Kidney tubule cell (primary cell): ENCODE measurements at places on chromosomes 13 and 19.

DNA sequence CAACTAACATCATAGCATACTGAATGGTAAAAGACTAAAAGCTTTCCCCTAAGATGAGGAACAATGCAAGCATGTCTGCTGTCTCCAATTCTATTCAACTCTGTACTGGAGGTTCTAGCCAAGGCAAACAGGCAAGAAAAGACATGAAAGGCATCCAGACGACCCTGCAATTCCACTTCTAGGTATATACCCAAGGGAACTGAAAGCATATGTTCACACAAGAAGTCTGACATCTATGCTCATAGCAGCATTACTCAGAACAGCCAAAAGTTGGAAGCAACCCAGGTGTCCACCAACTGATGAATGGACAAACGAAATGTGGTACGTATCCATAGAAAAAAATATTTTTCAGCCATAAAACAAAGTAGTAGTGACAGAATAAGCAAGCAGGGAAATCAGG, 39.1 kb downstream of the PEPD start:
- DNase-seq = no peak

DNA sequence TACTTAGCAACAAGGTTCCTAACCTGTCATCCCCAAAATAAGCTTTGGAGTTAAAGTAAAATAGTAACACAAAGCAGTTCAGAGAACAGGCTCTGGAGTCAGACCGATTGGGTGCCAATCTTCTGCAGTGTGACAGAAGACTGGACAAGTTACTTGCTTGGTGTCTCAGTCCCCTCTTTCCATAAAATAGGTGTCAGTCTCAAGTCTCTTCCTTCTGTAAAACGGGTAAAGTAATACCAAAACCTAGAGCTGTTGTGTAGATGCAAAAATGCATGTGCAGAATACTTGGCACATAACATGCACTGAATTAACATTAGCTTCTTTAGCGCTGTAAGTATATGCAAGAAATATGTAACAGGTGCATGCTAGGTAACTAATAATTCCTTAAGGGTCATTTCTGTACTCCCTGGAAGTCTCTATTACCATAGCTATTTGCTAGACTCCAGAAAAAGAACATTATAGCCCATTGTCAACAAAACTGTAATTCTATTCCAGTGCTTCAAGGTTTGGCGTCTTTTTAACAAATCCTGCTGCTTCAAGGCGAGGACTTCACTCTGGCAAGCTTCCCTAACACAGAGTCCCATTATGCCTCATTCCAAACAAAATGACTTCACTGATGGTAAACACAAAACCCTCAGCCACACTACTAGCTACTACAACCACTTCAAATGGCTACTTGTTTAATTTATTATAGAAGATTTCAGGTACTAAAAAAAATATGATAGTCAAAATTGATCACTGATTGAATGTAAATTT, 32.8 kb downstream of the ELF1 start:
- peak; percentile 26 for DNase-seq

- DNase-seq = no peak
These were observed 136.8 kb downstream of the TBC1D4 start for GRCh38 chr13:75345193-75345592.

GRCh38 chr13:74114202-74114601, 20.0 kb downstream of the KLF12 start:
- no peak for DNase-seq

DNA sequence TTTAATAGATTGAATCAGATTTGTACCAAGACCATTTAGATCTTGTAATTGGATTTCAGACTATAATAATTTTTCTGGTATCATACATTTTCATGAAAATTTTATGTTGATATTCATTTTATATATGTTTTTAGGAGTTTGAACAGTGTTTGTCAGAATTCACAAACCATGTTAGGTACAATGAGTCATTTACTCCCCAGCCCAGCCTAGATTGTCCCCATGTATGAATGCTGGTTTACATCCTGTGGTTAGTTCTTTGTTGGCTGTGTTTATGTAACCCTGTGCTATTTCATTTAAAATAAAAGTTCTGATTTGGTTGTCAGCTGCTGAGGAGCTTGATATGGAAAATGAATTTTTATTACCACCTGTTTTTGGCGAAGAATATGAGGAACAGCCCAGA, 96.7 kb downstream of the GJA3 start:
- DNase-seq = peak; percentile 17

GRCh38 chr19:58336820-58337219, 10.0 kb downstream of the ZSCAN22 start:
- DNase-seq = no peak

GRCh38 chr13:109235901-109236300, 550.5 kb downstream of the IRS2 start:
- DNase-seq = no peak

GRCh38 chr13:112529216-112529615, 58.7 kb downstream of the TUBGCP3 start:
- DNase-seq = no peak

GRCh38 chr19:40365613-40366401, 17.3 kb downstream of the PLD3 start:
- peak; percentile 30 for DNase-seq

DNA sequence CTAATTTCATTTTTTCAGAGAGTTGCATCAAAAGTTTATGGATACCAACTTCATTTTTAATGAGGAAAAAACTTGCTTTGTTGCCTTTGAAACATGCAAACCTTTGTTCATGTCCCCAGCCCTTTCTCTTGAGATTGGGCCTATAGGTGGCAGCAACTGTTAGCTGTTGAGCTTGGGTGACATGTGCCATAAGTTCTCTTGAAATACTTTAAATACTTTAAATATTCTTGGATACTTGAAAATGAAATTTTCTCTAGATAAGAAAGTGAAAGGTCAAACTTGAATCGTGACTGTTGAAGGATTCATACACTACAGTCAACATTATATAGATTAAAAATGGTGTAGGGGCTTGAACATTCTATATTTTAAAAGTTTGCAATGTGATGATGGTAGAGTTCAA, 294.9 kb downstream of the NDFIP2 start:
- peak; percentile 76 for DNase-seq

GRCh38 chr13:72317346-72318109, 409.9 kb downstream of the MZT1 start:
- no peak for DNase-seq

DNA sequence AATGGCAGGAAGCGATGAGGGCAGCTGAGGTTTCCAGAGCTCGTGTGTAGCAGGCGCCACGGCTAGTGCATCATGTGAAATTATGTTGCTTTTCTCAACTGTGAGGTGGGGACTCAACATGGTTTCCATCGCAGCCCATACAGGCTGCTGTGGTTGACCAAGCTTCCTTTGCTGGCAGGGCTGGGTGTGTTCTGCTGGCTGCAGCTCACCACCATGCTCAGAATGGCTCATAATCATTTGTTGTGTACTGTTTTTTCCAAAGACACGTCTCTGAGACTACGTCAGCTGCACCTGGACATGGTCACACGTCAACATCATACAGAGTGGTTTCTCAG, 16.1 kb upstream of the RASA3 start:
- DNase-seq = no peak

DNA sequence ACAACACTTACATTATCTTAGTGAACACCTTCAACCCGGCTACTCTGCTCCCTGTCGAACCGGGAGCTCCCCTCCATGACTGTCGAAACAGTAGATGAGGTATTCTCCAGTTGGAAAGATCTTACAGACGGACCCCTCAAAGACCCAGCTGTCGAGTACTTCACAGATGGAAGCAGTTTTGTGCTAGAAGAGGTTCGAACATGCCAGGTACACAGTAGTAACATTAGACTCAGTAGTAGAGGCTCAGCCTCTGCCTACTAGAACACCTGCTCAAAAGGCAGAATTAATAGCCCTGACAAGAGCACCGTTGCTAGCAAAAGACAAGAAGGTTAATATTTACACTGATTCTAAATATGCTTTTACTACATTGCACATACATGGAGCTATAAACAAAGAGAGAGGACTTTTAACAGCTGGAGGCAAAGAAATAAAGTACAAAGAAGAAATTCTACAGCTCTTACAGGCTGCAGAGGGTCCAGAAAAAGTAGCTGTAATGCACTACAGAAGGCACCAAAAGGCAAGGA, 13.6 kb upstream of the SLC15A1 start:
- no peak for DNase-seq

- peak; percentile 79 for DNase-seq
These were observed 49.9 kb downstream of the KCTD12 start for GRCh38 chr13:76836311-76836710.

DNA sequence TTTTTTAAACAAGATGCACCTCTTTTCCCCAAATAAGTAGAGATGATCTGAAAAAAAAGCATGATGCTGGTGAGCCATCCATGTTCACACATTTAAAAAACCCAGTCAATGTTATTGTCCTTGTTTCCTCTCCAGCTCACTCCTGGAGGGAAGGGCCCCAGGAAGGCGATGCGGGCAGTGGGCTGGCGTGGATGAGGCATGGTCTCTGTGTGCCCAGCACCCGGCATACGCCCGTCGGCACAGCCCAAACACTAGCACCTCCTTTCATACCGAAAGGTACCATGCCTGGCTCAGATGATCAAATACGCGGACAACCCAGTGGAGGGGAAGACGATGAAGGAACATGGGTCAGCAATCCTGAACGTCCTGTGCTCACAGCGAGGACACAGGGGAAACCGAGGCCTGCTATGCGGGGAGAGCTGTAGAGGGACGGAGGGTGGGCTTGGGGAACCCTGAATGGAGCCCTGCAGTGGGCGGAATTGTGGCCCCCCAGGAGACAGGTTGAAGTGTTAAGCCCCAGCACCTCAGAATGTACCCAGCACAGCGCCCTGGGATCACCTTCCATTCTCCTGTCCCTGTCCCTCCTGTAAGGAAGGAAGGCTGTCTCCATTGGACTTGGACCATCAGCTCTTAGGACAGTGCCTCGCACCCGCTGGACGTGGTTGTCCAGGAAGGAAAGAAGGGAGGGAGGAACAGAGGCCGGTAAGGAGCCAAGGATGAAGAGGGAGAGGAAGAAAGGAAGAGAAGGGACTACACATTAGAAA, 49.4 kb downstream of the SOX1 start:
- DNase-seq = no peak

- DNase-seq = peak; percentile 31
These were observed 6.3 kb downstream of the DPP9 start for GRCh38 chr19:4717191-4717965.
